ENCODE measurements at places on chromosomes 4 and X. TPM values are rescaled to one million over a fixed set of nuclear protein-coding genes. Genes with fewer than 3 reads are reported as not detected.

Gene TLR10
- 1.2 TPM for total RNA-seq

Gene NEUROG2
- total RNA-seq: not detected

Gene PABPC5
- total RNA-seq: 0.20 TPM

Gene FAAH2
- total RNA-seq: 19.5 TPM

Gene CCNG2
- total RNA-seq: 9.6 TPM

Gene SLC10A4
- not detected for total RNA-seq

Gene PGRMC1
- 33.0 TPM for total RNA-seq

Gene SLC2A9
- total RNA-seq: 2.4 TPM

Gene HS6ST2
- 3.1 TPM for total RNA-seq

- no peak for DNase-seq
These were observed 74.0 kb downstream of the FHDC1 start for GRCh38 chr4:153010146-153010545.

GRCh38 chrX:148610328-148610698, 109.9 kb downstream of the AFF2 start:
- no peak for DNase-seq

- no peak for DNase-seq
These were observed 88.2 kb downstream of the SORBS2 start for GRCh38 chr4:185723631-185724260.

- no peak for DNase-seq
These were observed 21.0 kb upstream of the ANXA5 start for GRCh38 chr4:121717680-121718237.

- no peak for DNase-seq
These were observed 73.9 kb downstream of the NSG1 start for GRCh38 chr4:4460759-4461158.

DNA sequence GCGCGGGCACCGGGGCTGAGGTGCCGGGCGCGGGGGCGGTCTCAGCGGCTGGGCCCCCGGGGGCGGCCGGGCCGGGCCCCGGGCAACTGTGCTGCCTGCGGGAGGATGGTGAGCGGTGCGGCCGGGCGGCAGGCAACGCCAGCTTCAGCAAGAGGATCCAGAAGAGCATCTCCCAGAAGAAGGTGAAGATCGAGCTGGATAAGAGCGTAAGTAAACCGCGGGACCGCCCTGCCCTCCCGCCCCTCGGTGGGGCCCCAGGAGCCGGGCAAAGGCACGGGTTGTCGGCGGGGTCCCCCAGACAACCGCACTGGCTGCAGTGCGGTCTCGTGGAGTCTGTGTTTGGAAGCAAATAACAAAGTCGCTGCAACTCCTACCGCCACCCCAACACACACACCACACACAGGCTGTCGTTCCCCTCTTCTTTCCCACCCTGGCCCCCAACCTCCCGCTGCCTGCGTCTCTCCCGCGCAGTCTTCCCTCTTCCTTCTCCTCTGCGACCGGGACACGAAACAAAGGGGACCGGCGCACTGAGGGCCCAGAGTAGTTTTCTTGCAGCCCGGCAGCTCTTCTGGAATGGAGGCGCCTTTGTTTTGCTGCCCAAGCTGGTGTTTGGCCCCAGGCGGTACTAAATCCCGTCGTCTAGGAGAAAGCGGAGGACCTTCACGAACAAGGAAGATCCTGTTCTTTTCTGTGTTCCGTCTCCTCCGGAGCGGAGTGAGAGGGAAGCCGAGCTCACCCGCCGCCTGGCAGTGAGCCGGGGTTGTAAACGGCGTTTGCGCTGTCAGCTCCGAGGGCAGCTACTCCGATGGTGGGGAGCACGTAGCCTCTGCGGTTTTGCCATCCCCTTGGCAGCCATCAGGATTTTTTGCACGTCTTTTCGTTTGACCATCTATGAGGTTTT, 788 bp downstream of the SAP30 start:
- peak; percentile 72 for DNase-seq

DNA sequence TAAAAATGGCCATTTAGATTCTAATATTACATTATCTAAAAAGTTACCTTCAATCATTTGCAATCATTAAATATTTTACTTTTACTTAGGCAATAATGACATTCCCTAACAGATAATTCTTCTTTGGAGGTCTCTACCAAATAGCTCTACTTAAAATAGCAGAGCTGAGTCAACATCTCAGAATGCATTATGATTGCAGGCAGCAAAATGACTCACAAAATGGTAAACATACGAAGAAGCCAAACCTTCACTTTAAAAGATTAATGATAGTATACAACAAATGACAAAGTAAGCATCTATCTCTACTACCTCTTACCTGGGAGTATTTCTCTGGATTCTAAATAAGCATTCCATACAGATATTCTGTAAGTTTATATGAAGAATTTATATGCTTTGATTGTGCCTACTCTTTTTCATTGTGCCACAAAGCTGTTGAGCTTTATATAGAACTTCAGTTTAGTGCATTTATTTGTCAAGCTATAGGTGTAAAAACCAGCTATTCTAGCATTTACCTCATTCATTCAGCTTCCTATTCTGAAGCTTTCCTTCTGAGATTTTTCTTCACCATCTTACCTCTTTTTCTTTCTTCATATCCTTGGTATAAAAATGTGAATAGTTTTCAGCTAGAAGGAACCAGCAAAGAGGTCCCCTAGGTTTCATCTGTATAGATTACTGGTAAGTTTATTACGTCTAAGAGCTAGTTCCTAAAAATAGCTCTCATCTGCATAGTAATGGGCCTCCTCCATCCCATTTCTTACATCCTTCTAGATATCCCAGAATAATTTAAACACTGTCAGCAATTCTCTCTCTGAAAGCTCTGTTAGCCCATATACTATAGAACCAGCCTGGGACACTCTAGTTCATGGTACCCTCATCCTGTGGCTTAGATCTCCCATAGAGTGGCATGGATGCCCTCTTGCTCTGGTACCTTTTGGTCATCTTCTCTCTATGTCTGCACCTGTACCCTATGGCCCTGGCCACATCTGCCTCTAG, 17.2 kb upstream of the SPCS3 start:
- no peak for DNase-seq

DNA sequence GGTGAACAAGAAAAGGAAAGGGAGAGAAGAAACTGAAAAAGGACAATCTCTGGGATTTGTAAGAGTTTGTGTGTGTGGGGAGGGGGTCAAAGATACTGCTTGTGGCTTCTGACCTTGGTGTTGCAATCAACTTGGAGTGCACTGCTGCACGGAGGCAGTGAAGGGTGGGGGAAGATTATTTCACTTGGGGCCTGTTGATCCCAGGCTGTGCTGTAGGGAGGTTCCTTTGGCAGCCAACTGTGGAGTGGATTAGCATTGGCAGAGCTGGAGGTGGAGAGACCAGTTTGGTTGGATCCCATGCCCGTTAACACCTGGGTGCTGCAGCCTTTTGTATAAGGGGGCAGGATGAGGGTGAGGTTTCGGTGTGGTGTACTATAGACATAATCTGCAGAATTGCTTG, 38.2 kb downstream of the AFF1 start:
- peak; percentile 84 for DNase-seq

- no peak for DNase-seq
These were observed 16.1 kb downstream of the NKX3-2 start for GRCh38 chr4:13527981-13528820.

DNA sequence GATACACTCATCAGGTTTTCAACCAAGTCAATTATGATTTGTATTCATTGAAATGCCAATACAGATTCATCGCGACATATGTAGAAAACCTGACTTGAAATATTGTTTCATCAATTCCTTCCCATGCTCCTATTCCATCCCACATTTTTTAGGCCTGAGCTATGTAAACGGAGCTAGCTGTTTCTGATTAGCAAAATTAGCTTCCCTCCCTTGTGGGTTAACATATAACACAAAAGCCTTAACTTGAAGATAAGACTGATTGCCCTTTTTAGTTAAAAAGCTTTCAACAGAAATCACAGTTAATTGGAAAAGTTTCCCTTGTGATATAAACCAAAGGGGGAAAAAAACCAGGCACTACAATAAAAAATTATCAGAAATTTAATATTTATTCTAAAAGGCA, 32.8 kb upstream of the DCLK2 start:
- DNase-seq: no peak

GRCh38 chrX:101009090-101009489, 39.6 kb downstream of the ARL13A start:
- DNase-seq: no peak

All from pancreas (tissue), 10 donors.